BJ (cell line): ENCODE measurements at places on chromosomes 12 and 14.

DNA sequence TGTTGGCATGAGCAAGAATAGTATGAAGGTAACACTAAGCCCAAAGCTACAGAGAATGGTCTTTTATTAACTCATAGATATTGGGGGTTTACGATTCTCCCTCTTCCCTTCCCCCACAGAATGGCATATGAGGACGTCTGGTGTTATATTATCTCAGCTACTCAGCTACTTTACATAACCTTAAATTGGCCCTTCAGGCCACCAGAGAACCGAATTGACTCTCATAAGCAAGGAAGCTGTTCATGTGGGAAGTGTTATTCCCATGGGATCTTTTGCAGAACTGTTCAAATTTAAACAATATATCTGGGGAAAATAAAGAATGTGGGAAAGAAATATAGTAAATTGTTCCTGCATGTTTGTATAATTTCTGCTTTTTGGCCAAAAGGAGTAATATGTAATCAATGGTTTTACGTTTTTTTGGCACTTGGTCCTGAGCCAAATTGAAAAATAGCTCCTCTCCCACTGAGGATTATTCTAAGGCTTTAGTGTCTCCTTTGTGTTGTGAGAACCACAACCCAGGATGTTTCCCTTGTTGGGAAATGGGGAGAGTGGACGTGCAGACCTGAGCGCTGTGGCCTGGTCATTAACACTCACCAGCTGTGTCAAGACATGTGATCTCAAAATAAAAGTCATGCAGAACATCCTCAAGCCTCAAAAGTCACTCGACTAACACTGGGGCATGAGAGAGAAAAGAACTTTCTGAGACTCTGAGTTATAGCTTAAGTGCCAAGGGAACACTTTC, 31.8 kb upstream of the CMAS start:
- DNase-seq: no peak

DNA sequence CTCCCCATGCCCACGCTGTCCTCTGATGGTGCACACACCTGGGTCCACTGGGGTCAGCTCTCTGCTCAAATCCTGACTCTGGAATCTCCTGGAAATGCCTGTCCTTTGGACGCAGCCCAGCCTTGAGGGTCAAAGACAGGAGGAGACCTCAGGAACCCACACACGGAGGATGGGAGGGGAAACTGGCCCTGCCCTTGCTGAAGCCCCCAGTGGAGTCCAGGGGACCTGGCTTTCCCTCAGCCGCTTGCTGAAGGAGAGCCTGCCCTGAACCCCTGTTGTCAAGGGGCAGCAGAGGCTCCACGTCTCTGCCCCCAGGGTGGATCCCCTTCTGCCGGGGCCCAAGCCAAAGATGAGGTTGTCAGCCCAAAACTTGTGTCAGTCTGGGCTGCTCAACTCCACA, 16.9 kb downstream of the GALNT9 start:
- no peak for DNase-seq

GRCh38 chr14:23537351-23538049, 14.1 kb downstream of the ZFHX2 start:
- no peak for DNase-seq

GRCh38 chr12:58915037-58915436, 5.3 kb downstream of the LRIG3 start:
- no peak for DNase-seq

DNA sequence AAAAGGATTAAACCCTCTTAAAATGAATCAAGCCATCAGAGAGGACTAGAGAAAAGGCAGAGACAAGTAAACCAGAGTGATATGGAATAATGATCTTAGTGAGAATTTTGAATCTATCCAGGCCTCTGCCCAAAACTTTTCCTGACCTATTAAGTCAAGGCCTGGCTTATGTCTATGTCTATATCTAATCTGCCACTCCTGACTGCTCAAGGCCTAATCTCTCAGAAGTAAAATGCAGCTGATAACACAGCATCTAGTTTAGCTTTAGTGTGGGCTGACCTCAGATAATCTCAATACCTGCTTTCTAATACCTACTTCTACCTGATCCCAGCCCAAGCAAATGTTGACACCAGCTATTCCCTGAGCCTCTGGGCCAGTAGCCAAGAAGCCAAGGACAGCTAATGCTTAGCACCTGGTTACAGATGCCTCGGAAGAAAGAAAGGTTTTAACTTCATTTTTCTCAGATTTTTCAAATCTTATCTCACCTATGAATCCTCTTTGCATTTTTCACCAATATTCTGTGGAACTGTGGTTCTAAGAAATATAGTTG, 1472.5 kb upstream of the SEL1L start:
- DNase-seq: no peak

DNA sequence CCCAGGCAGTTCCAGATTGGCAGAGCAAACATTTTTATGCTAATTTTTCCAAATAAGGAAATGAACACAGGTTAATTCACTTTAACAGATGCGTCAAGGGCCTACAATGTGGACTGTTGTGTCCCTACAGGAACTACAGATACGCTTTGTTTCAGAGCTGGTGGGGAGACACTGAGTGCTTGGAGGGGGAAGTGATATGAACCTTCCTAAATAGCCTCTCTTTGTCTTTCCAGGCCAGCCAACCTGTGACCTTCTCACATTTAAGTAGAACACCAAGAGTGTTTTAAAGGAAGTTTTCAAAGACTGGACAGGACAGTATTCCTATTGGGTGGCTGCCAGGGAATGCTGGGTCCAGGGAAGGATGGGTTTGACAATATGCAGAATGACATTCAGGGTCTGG, 141.3 kb downstream of the ZNF664 start:
- DNase-seq: no peak

GRCh38 chr12:56296295-56296694, 3.8 kb downstream of the CS start:
- DNase-seq: no peak

- no peak for DNase-seq
These were observed 723 bp upstream of the NFE2 start for GRCh38 chr12:54301428-54302048.

GRCh38 chr12:119319638-119320037, 14.9 kb upstream of the CCDC60 start:
- DNase-seq: no peak

DNA sequence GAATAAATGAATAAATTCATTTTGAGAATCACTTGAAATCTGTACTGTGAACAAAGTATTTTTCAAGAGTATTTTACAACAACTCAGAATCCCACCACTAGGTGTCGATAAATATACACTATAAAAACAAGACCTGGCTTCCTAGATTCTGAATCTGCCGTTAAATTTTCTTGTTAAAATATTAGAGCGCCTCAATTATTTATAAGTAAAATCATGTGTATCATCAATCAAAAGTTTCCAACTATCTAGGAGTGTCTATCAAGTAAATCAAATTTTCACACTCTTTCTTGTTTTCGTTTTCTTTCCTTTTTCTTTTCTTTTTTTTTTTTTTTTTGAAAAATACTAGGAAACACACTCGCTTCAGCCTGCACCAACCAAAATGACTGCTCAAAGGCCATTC, 179.2 kb upstream of the DCN start:
- no peak for DNase-seq

GRCh38 chr12:51321882-51322281, 2.1 kb downstream of the BIN2 start:
- DNase-seq: no peak

GRCh38 chr12:94762259-94762942, 112.0 kb upstream of the TMCC3 start:
- no peak for DNase-seq

GRCh38 chr12:108479364-108480070, 35.6 kb upstream of the FICD start:
- no peak for DNase-seq

GRCh38 chr12:73277971-73278370, 1005.8 kb downstream of the TRHDE start:
- no peak for DNase-seq

DNA sequence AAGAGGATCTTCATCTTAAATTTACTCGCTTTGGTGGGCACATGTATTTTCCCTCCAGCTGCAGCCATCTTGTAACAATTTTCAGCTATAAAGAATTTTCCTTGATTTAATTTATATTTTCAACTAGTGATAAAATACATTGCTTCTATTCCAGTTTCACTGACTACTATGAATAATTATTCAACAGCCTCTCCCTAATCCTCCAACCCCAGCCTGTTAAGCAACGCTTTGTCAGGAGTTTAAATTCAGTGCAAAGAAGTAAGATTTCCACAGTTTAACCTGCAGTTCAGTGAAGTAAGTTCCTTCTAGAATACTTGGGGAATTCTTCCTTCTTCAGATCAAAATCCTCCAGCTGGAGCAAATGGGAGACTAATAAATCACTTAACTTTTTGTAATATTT, 180.2 kb downstream of the MSRB3 start:
- no peak for DNase-seq

DNA sequence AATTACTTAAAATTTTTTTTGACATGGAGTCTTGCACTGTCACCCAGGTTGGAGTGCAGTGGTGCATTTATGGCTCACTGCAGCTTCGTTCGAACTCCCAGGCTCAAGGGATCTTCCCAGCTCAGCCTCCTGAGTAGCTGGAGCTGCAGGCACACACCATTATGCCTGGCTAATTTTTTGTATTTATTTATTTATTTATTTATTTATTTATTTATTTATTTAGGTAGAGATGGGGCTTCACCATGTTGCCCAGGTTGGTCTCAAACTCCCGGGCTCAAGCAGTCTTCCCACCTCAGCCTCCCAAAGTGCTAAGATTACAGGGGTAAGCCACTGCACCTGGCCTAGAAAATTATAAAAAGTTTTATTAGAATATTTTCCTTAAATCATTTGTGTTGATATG, 73.6 kb downstream of the DACT1 start:
- no peak for DNase-seq

DNA sequence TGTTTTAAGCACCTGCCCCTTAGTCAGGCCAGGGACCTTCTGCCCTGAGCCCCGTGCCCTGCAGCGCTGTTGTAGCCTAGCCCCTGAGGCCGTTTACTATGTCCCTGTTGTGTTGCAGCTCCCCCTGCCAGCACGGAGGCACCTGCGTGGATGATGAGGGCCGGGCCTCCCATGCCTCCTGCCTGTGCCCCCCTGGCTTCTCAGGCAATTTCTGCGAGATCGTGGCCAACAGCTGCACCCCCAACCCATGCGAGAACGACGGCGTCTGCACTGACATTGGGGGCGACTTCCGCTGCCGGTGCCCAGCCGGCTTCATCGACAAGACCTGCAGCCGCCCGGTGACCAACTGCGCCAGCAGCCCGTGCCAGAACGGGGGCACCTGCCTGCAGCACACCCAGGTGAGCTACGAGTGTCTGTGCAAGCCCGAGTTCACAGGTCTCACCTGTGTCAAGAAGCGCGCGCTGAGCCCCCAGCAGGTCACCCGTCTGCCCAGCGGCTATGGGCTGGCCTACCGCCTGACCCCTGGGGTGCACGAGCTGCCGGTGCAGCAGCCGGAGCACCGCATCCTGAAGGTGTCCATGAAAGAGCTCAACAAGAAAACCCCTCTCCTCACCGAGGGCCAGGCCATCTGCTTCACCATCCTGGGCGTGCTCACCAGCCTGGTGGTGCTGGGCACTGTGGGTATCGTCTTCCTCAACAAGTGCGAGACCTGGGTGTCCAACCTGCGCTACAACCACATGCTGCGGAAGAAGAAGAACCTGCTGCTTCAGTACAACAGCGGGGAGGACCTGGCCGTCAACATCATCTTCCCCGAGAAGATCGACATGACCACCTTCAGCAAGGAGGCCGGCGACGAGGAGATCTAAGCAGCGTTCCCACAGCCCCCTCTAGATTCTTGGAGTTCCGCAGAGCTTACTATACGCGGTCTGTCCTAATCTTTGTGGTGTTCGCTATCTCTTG, 7.6 kb downstream of the DLK1 start:
- DNase-seq: no peak

- no peak for DNase-seq
These were observed 59.4 kb downstream of the TMEM132C start for GRCh38 chr12:128326406-128326805.

DNA sequence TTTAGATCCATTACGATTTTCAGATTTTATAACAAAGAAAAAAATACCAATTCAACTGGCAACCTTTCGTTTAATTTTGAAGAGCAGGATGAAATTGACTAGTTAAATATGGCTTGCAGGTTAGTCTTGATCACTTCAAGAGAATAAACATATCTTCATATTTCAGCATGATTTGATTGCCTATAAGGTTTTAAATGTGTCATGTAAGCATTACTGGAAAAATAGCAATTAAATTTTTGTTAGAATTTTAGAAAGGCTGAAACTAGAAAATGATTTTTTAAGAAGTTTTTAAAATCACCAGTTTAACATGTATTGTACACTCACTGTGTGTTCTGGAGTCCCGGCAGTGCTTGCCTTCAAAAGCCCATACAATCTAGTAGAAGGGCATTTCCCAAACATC, 310.2 kb upstream of the DIO2 start:
- DNase-seq: no peak

- no peak for DNase-seq
These were observed 708.6 kb upstream of the TMEM132C start for GRCh38 chr12:127558361-127558760.

DNA sequence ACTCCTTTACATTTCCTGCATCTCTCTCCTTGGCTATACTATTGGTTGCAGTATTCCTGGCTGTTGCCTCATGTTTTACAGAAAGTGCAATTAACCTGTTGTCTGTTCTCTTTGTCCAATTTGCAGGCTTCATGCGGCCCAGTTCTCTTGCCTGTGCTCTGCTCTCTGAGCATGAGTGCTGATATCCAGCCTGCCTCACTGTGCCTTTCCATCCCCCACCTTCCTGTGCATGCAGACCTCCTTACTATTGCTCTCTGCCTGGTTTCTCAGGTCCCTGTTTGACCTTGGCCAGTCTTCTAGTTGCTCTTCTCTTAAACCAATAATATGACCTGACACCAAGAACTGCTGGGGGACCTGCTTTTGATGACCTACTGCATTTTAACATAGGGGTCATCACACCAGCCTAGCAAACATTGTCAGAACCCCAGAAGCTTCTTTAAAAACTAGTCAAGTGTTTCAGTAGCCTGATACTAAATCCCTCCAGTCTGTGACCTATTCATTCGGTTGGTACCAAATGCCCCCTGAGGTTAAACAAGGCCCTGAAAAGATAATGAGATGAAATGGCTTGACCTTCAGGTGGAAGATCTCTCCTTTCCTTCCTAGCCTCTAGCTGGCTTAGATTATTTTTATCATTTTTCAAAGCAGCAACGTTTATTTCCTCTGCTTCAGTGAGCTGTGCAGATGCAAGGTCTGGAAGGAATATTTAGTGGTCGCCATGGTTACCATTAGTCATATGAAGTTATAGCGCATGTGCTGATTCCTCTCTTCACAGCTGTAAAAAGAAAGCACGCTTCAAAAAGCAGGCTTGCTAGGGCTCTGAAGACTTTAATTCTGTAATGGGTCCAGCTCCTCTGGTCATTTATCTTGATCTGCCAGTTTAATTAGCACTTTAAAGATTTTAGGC, 216.5 kb downstream of the PHLDA1 start:
- DNase-seq: peak; percentile 91

- DNase-seq: no peak
These were observed 12.2 kb downstream of the EVL start for GRCh38 chr14:100077441-100077840.

DNA sequence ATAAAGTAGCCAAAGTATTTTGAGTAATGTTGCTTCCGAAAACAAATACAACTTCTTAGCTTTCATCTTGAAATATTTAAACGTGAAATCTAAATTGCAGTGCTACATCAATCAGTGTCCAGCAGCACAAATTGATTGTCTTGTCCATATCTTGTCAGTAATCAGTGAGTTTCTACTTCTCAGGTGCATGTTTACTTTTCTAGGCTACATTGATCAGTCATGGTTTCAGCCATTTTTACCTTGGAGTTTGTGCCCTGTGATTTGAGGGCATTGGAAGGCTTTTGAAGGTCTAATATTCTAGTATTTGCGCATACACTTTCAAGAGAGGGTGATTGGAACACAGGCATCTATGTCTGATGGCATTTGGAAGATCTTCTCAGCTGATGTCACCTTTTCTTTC, 12.4 kb downstream of the RMST start:
- no peak for DNase-seq

- DNase-seq: no peak
These were observed 31.4 kb upstream of the CIPC start for GRCh38 chr14:77066578-77067172.
